Non-pigmented ciliary epithelial cell (primary cell): ENCODE measurements at places on chromosomes 5 and 9.
A peak's percentile ranks its signal among the peaks of the same experiment; 100 is the strongest.

DNA sequence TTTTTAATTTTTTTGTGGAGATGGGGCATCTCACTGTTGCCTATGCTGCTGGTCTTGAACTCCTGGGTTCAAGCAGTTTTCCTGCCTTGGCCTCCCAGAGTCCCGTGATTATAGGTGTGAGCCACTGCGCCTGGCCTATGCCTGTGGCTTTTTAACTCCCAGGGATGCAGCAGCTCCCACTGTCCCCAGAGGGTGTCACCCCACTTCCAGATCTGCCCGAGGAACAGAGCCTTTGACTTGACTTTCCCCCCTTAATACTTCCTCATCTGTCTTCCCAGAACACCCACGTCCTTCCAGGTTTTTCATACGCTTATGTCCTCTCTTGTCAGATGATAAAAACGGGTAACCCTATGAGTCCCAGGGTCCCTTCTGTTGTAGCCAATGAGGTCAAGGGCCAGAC lies 7.6 kb upstream of the PRRC2B start:
- no peak for DNase-seq

- DNase-seq = peak; percentile 20
Observed at GRCh38 chr5:112762113-112762810, 24.6 kb downstream of the APC start.

DNA sequence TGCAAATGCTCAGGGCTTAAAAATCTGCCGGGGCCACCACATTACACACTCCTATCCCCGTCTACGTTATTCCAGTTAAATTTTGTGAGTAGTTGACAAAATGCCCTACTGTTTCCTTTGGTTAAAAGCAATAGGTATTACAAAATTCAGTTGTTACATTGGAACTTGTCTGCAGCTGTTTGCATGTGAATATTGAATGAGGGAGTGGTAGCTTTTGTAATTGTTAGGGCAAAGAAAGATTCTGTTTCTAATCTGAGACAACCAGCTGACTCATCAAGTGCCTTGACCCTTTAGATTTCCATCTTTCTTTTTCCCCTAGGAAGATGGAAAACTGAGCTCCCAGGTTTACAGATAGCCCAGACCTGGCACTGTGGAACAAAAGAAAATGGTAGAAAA lies 30.2 kb downstream of the MAML1 start:
- no peak for DNase-seq

- no peak for DNase-seq
Observed at GRCh38 chr9:94014066-94014654, 59.0 kb upstream of the BARX1 start.

- no peak for DNase-seq
Observed at GRCh38 chr5:110580625-110581024, 145.8 kb downstream of the TMEM232 start.

DNA sequence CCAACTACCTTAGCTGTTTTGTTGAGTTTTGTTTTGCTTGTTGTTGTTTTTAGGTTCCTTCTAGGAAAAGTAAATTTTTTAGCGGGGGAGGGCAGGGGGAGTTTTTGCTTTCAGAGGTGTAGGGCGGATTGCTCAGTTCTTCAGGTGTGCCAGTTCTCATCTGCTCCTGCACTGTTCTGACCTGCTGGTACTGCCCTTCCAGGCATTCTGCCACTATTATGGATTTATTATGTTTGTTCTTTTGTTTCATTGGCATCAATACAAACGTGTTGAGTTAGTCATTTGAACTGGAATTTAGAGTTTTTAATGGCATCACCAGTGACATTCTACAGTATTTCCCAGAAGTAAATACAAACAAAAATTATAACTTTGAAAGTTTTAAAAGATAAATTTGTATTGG lies 26.0 kb downstream of the ERCC6L2 start:
- DNase-seq = no peak

GRCh38 chr5:14424011-14424685 lies 157.4 kb upstream of the OTULINL start:
- no peak for DNase-seq

DNA sequence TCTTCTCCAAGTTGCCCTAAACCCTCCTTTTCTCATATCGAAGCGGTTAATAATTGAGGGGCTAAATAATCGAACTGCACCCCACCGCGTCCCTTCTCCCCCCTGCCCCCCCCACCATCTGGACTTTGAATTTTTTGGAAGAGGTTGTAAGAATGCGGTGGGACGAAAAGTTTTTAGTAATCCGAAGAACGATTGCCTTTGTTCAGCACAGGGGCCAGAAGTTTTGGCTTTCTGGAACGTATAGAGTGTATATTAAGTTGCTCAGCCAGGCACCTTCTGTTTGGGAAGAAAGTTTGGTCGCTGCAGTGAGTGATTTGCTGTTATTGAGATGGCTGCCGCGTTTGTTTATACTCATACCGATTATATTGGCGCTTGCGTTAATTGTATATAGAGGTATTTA lies 518 bp downstream of the ERBIN start:
- no peak for DNase-seq

GRCh38 chr5:168368854-168369253 lies 77.4 kb downstream of the WWC1 start:
- DNase-seq = no peak

GRCh38 chr5:102700916-102701315 lies 54.2 kb upstream of the PAM start:
- no peak for DNase-seq

GRCh38 chr5:97550164-97550563 lies 367.1 kb upstream of the RIOK2 start:
- DNase-seq = no peak

- peak; percentile 2 for DNase-seq
Observed at GRCh38 chr5:145245354-145245753, 589.8 kb downstream of the PRELID2 start.

DNA sequence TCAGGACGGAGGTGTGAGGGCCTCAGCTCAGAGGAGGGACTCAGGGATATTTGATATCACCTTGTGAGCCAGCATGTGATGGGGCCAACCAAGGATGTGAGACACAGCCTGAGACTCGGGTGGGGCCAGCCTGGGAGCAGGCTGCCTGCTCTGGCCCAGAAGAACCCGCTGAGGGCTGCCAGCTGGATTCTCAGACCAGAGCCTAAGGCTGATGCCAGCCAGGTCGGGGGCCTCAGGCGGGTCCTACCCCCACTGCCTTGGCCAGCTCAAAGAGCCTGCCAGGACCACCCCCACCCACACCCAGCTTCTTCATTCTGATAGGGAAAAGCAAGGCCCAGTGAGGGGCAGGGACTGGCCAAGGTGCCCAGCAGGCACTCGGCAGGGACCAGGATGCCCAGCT lies 20.3 kb upstream of the DUSP1 start:
- no peak for DNase-seq

DNA sequence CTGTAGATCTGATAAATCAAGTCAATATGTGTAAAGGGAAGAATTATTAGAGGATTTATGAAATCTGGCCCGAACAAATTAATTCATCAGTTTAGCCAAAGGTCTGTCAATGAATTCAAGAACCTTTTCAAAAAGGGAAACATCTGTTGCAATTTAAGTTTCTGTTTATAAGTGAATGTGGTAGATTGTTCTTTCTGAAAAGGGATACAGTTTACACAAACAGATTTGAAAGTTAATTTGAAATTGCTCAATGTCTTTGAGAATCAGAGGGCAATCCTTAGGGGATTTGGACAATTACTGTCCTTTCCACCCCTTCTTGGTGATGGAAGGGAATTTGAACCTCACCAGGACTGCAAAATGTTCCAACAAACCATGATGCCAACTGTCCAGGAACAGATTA lies 29.7 kb upstream of the ERCC6L2 start:
- DNase-seq = no peak

DNA sequence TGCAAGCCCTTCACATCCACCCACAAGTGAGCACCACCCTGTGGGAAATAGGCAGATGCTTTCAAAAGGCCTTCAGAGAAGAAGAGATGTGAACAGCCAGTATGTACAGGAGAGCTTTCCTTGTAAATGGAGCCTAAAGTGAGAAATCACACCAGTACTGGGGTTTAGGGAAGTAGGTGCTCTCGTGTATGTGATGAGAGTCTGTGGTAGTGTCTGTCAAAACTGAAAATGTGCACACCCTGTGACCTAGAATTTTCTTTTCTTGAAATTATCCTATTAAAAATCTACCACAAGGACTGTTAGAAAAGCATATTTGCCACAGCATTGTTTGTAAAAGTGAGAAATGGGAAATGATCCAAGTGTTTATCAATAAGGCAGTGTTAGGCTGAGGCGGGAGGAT lies 16.6 kb downstream of the OTULINL start:
- no peak for DNase-seq

GRCh38 chr9:107249131-107249533 lies 33.9 kb upstream of the RAD23B start:
- DNase-seq = no peak

- no peak for DNase-seq
Observed at GRCh38 chr5:165333623-165334022, 1828.2 kb downstream of the MAT2B start.

DNA sequence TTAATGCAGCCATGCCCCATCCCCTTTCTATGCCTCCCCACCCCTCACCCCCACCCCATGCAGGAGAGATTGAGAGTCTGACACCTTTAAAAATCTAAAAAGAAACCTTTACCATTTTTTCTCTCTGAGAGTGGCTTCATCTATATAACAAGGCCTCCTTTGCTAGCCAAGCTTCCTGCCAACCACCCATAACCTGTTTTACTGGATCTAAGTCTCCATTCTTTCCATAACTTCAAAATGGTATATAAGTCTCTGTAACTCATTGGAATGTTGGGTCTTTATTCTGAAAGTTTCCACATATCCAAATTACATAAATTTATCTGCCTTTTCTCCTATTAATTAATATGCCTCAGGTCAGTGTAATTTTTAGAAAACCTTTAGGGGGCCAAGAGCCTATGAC lies 1174.0 kb downstream of the MAT2B start:
- no peak for DNase-seq

GRCh38 chr5:57316798-57317327 lies 143.0 kb downstream of the GPBP1 start:
- DNase-seq = peak; percentile 95

DNA sequence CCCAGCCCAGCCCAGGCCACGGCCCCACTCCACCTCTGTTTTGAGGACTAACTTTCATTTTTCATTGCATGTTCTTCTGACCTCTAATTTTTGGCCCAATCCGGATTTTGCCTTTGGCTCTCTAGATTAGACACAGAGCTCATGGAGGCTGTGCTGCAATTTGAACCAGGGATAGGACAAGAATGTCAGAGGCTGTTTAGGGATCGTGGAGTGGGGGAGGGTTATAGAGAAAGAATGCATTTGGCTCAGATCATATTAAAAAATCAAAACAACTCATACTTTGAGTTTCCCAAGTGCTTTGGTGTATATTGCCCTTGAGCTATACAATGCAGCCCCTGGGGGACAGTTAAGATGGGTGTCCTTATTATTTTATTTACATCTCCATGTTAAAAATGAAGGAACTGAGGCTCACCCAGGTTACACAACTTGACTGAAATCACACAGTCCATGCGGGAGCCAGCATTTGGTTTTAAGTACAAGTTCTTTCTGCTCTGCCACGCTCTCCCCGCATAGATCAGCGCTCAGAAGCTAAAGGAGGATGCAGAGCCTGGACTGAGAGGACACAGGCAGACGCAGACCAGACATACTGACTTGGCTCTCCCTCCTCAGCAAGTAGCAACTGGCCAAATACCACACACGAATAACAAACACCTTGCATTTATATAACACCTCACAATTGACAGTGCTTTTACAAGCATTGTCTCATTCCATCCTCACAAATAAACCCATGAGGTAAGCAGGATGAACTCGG lies 126.4 kb upstream of the RAI14 start:
- DNase-seq = no peak

GRCh38 chr5:93585041-93585766 lies 2.2 kb downstream of the NR2F1 start:
- no peak for DNase-seq
